Left cardiac atrium (tissue), 4 donors: ENCODE measurements at places on chromosomes 2 and 18. TPM values are rescaled to one million over a fixed set of nuclear protein-coding genes. Genes with fewer than 3 reads are reported as not detected.
A peak's percentile ranks its signal among the peaks of the same experiment; 100 is the strongest.

DNA sequence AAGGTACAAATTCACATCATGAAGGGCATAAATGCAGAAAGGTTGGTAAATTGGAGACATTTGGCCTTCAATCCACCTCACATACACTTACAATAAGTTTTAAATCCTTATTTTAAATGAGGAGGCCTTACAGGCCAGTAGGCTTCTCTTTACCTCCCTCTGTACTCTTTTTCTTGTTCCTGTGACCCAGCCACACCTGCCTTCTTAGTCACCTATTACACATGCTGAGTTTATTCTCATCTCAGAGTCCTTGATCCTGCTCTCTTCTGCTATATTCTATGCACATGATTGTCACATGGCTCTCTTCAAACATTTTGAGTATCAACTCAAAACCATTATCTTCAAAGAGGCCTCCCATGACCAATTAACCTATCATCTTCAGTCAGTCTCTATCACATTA, 491.5 kb downstream of the SATB2 start:
- no peak for DNase-seq

GRCh38 chr2:56680971-56681631, 497.3 kb downstream of the CCDC85A start:
- DNase-seq, result no peak

DNA sequence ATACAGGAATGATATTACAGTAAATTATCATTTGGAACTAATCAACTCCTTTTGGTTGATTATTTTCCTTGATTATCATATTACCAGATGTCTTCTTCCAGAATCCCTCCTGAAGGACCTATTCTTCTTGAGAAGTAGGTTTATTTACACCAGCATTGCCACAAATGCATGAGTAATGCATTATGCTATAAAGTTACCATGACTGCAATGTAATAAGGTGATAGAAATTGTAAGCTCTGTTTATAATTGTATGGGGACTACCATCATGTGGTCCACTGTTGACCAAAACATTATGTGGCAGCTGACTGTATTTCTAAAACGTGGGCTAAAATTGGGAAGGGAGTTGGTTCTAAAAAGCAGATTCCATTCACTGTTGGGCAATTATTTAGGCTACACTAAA, 602.2 kb downstream of the NYAP2 start:
- DNase-seq, result no peak

DNA sequence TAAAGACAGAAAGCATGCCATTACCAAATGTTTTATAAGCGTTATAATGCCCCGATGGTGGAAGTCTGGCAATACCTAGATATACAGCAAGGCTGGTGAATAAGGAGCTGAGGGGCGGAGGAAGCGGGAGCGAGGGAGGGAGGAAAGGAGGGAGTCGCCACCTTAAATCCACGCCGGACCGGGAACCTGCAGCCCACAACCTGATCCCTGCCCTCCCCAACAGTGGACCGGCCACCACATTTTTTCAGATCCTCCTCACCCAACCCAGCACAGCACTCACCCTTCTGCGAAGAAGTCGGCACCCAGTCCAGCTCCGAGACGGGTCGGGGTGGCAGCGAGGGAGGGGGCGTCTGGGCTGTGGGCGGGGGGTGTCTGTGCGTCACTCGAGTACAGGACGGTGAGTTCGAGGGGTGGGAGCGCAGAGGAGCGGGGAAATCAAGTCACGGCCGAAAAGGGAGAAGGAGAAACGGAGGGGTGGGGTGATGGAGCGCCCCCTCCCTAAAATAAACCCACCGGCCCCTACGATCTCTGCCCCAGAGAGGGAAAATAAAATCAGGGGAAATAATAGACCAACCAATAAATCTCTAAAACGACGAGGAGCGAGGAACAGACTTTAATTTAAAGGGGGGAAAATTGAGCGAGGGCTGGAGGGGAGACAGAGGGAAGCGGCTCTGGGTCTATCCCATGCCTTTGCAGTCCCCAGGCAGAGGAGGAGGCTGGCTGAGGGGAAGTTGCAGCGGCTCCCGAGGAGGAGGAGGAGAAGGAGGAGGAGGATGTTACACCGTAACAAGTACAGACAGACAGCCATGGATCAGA, 96.5 kb upstream of the SERTAD2 start:
- peak; percentile 54 for DNase-seq

DNA sequence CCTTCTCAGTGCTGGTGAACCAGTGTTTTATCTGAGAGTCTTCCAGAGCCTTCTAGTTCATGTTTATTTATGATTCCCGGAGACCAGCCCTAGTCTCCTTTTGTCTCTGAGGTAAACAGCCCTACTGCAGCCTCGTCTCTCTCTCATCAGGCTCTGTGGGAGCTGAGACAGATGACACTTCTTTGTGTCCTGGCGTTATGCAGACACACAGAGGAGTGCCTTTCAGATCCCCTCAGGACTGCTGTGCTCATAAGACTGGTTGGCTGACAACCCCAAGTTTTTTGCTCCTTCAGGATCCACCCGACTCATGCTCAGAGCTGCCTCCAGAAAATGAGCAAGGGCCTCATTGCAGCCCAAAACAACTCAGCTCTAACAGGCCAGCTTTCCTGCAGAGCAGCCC, 523.8 kb upstream of the SPHKAP start:
- no peak for DNase-seq

DNA sequence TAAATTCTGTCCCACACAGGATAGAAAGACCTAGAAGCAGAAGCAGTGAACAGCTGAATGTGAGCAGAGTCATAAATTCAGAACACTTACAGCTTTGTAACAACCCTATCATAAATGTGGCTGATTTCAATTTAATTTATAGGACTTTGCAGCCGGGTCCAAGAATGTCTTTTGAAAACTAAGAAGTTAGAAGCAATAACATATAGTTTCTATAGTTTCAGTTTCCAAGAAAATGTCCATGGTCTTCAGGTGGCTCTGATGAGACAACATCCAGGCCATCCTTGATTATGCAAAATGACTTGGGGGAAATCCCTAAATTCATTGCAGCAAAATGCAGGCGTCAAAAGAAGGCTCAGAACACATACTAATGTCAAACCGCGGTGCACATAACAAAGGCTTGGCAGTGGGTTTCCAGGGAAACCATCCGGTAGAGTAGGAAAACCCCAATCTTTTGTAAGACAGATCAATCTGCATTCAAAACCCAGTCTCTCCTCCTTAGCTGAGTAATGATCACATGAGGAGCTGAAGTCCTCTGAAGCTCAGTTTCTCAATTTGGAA, 442.2 kb upstream of the ID2 start:
- DNase-seq, result no peak

GRCh38 chr18:40006634-40007033, 1948.4 kb upstream of the PIK3C3 start:
- DNase-seq, result no peak

DNA sequence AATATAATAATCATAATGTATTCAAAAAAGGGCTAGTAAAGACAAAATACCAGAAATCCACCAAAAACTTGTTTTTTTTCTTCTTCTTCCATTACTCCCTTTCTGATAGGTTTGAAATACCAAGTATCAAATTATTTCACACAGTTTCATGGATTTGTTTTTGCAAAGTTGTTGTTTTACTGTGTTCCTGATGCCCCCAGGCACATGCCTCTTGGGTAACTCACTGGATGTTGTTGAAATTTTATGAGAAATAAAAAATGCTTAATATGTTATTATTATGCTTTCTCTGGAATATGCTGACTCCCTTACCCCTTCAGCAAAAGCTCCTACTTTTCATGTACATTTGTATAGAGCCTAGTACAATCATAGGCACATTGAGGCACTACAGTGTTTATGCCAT, 419.6 kb downstream of the NRXN1 start:
- DNase-seq, result no peak

GRCh38 chr2:86466306-86466705, 25.1 kb downstream of the KDM3A start:
- no peak for DNase-seq

- no peak for DNase-seq
Observed at GRCh38 chr2:48722391-48722790, 33.1 kb downstream of the LHCGR start.

GRCh38 chr2:217942731-217943335, 60.0 kb downstream of the TNS1 start:
- peak; percentile 27 for DNase-seq

- DNase-seq, result no peak
Observed at GRCh38 chr2:39408351-39409136, 28.5 kb downstream of the MAP4K3 start.

DNA sequence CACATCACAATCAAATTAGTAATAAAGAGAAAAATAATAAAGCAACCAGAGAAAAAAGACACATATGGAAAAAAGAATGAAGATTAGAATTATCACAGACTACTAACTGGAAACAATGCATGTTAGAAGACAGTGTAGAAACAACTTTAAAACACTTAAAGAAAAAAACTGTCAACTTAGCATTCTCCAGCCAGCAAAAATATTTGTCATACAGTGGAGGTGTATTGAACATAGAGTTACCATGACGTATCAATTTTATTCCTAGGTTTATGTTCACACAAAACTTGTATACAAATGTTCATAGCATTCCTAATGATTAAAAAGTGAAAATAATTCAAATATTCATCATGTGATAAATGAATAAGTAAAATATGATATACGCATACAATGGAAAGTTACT, 61.5 kb upstream of the ADAM23 start:
- DNase-seq, result no peak

DNA sequence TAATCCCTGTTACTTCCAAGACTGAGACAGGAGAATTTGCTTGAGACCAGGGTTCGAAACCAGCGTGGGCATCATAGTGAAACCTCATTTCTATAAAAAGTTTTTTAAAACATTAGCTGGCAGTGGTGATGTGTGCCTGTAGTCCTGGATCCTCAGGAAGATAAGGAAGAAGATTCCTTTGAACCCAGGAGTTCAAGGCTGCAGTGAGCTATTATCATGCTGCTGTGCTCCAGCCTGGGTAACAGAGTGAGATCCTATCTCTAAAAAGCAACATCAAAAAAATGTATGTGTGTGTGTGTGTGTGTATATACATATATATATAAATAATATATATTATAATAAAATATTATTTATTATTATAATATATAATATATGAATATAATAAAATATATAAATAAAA, 1417.6 kb upstream of the CDH2 start:
- DNase-seq, result no peak

DNA sequence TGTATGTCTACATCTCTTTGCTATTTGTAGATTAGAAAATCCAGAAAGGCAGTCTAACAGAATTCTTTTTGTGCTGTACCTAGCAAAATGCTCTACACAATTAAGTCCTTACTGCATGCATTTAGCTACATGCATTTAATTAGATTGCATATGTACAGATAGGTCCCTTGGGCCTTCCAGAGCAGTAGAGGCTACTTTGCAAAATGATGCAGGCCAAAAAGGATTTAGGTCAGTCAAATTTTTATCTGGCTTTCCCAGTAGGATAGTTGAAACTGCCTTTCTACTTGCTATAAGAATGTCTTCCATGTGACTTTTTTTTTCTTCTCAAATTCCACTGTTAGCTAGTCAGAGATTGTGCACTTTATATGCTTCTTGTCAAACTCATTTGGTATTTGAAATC, 19.3 kb downstream of the GALNT13 start:
- DNase-seq, result no peak

GRCh38 chr2:136863874-136864273, 98.5 kb downstream of the THSD7B start:
- DNase-seq, result no peak

DNA sequence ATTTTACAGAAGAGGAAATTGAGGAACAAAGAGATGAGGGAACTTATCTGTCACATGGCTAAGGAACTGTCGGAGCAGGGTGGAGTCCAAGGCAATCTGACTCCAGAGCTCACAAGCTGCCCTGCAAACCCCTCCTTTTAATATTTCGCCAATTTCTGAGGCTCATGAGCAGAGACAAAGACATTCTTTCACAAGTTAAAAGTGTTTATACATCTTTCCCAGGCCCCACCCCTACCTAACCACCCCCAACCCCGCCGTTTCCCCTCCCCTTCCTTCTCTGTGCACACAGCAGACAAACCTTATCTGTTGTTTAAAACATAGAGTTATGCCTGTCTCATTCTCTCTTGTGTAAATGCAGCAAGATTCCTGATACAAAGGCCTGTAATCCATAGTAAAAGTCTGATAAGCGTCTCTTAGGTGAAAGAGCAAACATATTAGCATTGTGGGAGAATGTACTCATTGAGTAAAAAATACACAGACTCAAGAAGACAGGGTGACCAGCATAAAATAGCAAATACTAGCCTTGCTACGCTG, 44.3 kb downstream of the EPHA4 start:
- DNase-seq, result no peak

DNA sequence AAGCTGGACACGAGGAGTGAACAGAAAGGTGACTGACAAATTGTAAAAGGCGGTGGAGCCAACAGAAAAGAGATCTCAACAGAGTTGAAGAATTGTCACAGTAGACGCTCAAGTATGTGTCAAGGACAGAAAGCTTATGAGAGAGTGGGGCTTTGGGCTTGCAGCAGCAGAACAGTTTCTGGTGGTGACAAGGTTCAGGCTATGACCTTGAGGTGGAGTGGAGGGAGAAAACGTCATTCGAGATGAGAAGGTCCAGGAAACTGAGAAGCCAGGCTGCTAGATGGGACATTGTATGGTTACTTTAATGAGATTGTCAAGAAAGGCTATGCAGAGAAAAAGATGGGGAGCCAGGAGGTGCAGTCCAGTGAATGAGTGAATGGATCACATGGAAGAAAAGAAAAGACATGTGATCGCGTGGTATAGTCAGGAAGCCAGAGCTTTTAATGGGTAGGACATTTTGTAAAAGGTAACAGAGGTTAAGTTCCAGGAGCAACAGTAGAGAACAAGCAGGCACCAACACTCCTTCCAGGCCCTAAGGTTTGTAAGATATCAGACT, 91.1 kb upstream of the EPC2 start:
- no peak for DNase-seq

GRCh38 chr18:43442571-43442970, 165.3 kb upstream of the SYT4 start:
- DNase-seq, result peak; percentile 21

DNA sequence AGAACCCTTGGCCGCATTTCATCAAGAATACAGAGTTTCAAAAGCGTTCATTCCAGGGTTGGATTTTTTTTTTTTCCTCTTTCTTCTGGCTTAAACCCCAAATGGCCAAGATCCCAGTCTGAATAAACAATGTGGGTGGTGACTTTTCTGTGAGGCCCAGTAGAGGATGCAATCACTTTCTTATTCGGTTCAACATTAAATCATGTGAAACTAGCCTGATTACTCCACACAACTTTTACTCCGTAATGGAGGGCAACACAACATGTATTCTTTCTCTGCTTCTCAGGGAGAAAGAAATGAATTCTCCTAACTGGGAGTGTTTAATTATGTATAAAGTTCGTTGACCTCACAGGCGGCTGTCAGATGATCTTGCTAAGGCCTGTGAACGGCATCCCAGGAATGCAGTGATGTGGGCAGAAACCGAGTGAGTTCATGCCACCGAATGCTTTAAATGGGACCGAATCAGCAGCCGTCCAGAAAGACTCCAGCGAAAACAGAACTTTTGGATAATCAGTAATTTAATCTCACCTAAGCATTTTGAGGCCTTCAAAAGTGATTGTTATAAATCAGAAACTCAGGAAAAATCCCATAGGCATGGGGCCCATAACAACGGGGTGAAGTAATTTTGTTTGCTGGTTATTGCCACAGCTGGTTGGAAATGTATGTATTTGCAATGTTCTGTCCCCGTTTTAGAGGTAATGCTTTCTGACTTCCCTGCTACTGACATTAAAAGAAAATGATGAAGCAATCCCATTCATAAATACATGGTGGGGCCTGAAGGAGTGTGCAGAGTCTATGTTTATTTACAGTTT, 81.5 kb downstream of the BCL2 start:
- DNase-seq, result peak; percentile 27

GRCh38 chr2:38433607-38433975, 56.5 kb upstream of the ATL2 start:
- no peak for DNase-seq

MAPRE3 gene
- 35.3 TPM for total RNA-seq

RAB11FIP5 gene
- total RNA-seq, result 31.8 TPM

ALPG gene
- not detected for total RNA-seq

GREB1L gene
- total RNA-seq, result 12.0 TPM

PRSS56 gene
- not detected for total RNA-seq
